Skin of body (tissue), 3 donors: ENCODE measurements at places on chromosomes 12 and 14. TPM values are rescaled to one million over a fixed set of nuclear protein-coding genes. Genes with fewer than 3 reads are reported as not detected.

Gene TRPV4
- total RNA-seq, result 4.2 TPM

GRCh38 chr14:44108601-44109000 lies 398.5 kb downstream of the FSCB start:
- DNase-seq, result no peak

Gene PRH2
- total RNA-seq, result not detected

DNA sequence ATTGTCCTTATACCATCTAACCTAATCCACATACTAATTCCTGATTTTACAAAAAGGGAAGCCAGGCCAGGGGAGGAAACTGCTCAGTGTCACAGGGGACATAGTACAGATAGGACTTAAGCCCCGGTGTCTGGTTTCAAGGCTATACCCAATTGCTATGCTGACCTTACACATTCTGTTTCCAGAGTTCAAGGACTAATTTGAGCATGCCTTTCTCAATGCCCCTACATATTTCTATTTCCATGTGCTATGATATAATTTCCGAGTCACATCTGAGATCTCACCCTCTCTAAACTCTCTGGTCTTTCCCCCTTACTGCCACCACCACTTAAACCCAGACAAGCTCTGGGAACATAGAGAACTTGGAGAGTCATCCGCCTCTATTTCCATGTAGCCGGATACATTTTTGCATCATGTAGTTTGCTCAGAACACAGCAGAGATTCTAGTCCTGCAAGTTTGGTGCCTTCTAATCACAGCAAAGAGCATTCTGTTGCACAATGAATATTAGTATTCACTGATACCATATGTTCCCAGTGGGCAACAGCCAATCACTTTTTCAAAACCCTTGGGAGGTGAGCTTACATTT lies 34.2 kb downstream of the PPM1H start:
- no peak for DNase-seq

Gene FAM186B
- total RNA-seq, result 0.59 TPM

- no peak for DNase-seq
Observed at GRCh38 chr14:69139743-69140142, 13.2 kb downstream of the DCAF5 start.

DNA sequence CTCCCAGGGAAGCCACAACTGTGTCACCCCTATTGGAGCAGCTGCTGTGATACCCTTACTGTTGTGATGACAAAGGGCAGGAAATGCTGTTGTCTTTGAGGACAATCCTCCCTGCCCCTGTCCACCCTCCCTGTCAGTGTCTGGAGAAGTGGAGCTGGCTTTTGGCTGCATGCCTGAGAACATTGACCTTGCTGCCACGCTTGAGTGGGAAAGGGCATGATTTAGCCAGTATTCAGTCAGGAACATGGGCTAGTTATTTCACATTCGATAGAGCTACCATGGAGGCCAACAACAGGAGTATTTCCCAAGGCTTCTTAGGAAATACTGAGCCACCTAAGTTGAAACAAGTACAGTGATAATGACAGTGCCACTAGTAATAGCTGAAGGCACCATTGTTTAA lies 59.4 kb downstream of the MYRFL start:
- DNase-seq, result no peak

DNA sequence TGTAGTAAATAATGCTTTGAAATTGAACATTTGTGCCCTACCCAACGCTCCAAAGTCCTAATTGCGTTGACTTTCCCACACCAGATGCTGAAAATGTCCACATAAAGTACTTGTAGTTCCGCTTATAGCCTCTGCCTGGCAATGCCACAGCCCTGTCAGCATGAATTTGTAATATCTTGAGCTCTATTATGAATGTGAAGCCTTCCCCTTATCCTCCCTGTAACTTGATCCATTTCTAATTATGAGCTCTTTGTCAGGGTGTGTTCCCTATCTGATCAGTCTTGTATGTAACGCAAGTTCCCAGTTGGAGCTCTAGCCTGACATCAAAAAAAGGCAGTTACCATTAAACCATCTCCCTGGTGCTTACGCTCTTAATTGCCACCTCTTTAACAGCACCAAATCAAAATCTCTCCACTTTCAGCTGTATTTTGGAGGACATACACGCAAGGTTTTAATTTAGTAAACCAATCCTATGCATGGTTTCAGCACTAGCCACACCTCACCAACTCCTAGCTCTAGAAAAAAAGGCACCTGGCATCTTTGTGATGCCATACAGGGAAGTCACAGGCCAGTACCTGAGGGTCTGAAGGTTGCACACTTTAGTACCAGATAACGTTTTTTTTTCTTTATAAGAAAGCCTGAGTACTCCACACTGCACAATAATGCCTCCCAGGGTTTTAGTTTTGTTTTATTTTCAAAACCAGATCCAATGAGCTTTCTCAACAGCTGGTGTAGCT lies 69.3 kb downstream of the EEA1 start:
- no peak for DNase-seq

Gene DPPA3
- not detected for total RNA-seq

GRCh38 chr12:53145383-53146260 lies 34.9 kb upstream of the ZNF740 start:
- DNase-seq, result no peak

Gene MANSC4
- total RNA-seq, result not detected

Gene ENO2
- total RNA-seq, result 9.0 TPM

GRCh38 chr12:131836193-131836592 lies 8.0 kb downstream of the MMP17 start:
- DNase-seq, result no peak

DNA sequence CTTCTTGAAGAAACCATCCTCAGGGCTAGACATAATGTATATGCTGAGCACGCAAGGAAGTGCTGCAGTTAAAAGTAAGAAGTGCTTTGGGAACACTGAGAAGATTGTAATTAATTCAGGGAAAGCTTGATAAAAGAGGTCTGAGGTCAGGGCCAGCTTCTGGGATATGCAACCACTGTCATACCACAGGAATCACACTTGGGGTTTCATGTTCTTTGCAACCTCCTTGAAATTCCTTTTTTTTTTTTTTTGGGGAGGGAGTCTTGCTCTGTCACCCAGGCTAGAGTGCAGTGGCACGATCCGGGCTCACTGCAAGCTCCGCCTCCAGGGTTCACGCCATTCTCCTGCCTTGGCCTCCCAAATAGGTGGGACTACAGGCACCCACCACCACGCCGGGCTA lies 6.9 kb downstream of the PAH start:
- no peak for DNase-seq

Gene SERPINA3
- total RNA-seq, result 14.0 TPM

GRCh38 chr12:90029317-90029716 lies 320.7 kb upstream of the ATP2B1 start:
- no peak for DNase-seq

Gene LRRC23
- 4.3 TPM for total RNA-seq

DNA sequence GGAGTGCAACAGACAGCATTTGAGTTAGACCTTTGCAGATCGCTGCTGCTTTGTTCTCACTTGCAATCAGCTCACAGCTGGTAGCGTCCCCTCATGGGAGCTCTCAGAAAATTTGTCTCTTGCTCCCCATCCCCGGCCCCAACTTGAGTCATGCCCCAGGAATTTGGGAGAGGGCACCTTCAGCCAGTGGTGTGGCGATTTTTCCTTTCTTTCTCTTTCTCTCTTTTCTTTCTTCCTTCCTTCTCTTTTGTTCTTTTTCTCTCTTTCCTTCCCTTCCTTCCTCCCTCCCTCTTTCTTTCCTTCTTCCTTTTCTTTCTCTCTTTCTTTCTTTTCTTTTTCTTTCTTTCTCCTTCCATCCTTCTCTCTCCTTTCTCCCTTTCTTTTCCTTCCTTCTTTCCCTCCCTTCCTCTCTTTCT lies 34.2 kb upstream of the MAP1LC3B2 start:
- no peak for DNase-seq

- DNase-seq, result peak; percentile 21
Observed at GRCh38 chr12:71746974-71747611, 7.6 kb upstream of the RAB21 start.

Gene KRT82
- 15.8 TPM for total RNA-seq

Gene NID2
- total RNA-seq, result 68.8 TPM

GRCh38 chr12:6747216-6747615 lies 5.7 kb downstream of the MLF2 start:
- DNase-seq, result no peak

GRCh38 chr14:100802766-100803165 lies 23.2 kb upstream of the MEG3 start:
- DNase-seq, result no peak

GRCh38 chr12:109796057-109796456 lies 37.1 kb downstream of the TRPV4 start:
- no peak for DNase-seq

DNA sequence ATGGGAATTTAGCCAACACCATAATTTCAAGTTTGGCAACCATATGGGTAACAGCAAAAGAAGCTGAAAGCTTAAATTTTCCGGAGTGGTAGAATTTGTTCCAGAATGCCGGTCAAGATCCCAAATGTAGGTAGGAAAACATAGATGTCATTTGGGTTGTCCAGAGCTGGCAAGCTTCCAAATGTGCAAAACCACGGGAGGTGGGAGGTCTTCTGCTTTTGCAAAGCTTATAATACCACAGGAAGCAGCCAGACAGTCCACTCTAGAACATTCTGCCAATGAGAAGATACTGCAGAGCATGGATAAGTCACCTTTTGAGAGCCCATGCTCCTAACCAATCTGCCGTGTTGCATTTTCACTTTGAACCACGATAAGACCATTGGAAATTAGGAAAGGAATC lies 26.4 kb upstream of the BATF start:
- no peak for DNase-seq

GRCh38 chr14:52868911-52869618 lies 77.7 kb upstream of the GNPNAT1 start:
- no peak for DNase-seq

Gene TAS2R20
- 10.4 TPM for total RNA-seq

DNA sequence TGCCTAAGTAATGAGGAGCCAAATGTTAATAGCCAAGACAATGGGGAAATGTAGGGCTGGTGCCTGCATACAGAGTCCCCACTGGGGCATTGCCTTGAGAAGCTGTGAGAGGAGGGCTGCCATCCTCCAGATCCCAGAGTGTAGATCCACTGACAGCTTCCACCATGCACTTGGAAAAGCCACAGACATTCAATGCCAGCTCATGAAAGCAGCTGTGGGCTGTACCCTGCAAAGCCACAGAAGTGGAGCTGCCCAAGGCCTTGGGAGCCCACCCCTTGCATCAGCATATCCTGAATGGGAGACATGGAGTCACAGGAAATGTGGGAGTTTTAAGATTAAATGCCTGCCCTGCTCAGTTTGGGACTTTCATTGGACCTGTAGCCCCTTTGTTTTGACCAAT lies 244.7 kb downstream of the BTG1 start:
- no peak for DNase-seq

GRCh38 chr14:101196795-101197590 lies 293.5 kb upstream of the RTL1 start:
- no peak for DNase-seq

Gene P3H3
- 28.4 TPM for total RNA-seq

Gene DIO2
- 8.6 TPM for total RNA-seq

DNA sequence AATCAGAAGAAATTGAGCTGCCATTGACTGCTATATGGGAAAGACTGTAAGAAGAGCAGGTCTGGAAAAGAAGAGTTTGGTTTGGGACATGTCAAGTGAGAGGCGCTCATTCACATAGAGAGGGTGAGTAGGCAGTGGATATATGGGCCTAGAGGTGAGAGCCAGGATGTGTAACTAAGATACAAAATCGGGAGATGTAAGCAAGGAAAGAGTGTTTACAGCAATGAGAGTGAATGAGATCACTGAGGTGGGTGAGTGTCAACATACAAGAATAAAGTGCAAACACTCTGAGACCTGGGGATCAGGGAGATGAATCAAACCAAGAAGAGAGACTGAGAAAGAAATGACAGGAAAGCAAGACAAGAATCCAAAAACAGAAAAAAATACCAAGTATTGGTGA lies 58.0 kb upstream of the RTRAF start:
- no peak for DNase-seq

DNA sequence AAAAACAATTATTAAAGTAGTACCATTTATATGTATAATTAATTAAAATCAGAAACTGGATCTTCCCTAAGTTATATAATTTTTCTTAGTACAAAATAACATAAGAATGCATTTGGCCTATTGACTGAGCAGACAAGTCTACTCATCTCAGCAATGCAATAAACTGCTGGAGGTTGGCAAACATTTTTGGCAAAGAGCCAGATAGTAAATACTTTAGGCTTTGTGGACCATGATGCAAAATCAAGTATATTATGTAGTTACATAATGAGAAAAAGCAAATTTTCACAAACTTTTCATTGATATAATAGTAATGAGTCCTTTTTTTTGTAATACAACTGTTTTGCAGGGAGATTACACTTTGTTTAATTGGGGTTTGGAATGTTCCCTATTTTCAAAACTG lies 30.9 kb downstream of the ERGIC2 start:
- peak; percentile 5 for DNase-seq

DNA sequence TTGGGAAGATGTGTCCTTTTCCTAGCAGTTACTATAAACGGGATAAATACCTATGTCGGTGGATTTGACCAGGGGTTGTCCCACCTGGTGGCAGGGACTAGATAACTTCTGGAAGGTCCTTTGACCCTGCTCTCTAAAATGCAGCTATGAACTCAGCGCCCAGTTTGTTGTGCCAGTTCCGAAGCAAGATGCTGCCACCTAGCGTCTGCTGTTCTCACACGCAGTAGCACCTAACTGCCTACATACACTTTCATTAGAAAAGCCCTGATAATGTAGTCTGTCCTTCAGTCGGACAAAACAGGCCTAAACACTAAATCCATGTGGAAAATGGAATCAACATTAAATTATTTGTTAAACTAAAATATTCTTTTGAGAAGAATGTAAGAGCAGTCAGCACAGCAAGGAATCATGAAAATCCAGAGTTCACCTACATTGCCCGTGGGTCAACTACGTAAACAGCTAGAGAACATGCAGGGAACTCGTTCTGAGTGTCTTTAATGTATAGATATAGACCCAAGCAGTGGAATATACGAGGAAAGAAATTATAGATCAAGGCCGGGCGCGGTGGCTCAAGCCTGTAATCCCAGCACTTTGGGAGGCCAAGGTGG lies 51.1 kb upstream of the CRACR2A start:
- DNase-seq, result no peak

Gene SERPINA6
- not detected for total RNA-seq

DNA sequence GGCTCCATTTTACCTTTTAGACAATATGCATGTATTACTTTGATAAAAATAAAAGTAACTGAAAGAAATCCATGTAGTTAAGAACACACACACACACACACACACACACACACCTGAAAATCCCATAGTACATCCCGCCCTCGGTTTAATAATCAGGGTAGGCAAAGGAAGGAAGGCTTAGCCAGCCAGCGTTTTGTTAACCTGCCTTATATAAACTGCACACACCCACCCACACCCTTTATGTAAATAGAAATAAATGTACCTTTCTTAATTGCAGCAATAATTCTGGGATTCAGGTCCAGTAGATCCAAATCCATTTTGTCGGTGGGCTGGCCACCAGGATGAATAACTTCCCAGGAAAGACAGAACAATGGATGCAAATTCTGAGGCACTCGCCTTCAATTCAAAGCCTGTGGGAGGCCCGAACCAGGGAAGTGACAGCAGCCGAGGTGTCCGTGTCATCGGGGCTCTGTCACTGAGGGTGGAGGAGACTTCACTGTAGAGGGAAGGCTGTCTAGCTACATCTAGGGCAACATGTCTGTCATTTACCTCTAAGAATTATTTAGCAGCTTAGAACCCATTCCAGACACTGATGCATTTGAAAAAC lies 4.4 kb downstream of the XRCC3 start:
- DNase-seq, result no peak
